Stimulated activated CD8-positive, alpha-beta memory T cell treated with anti-CD3 and anti-CD28 coated beads, Interleukin-4, amount 100 ng/mL, for 24 hours (primary cell): ENCODE measurements at places on chromosomes 16 and 17.

- DNase-seq: no peak
Measured at GRCh38 chr16:4522051-4522581, 16.5 kb downstream of the CDIP1 start.

GRCh38 chr17:28133562-28133970, 91.1 kb downstream of the NLK start:
- DNase-seq: no peak

- DNase-seq: no peak
Measured at GRCh38 chr16:81526199-81526598, 81.6 kb downstream of the CMIP start.

DNA sequence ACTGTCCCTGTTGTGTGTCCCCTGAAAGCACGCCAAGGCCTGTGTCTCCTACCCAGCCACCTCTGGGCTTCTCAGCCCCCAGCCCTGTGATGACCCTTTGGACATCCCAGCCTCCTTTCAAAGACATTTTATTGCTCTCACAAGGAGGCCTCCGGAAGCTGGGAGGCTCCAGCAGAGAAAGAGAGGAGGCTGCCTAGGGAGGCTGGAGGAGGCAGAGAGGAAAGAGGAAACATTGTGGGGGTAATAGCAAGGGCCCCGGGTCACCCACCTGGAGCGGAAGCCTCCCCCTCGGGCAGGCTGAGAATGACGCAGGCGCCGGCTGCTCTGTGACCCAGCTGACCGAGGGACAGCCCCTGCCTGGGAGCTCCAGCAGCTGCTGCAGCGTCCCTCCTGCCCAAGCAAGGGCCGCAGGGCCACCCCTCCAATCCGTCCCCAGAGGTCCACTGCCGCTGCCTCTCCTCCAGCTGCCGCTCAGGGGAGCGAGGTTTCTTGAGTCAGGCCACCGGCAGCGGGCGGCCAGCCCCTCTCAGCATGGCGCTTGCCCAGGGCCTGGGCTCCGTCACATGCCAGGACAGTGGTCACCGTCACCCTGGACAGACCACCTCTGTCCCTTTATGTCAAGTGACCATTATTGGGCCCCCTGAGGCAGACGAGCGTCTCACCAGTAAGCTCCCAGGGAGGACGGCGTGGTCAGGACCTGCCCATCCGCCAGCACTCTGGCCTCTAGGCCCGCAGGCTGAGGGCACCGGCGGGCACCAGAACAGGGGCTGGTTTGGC, 29.3 kb downstream of the ACTG1 start:
- DNase-seq: no peak

DNA sequence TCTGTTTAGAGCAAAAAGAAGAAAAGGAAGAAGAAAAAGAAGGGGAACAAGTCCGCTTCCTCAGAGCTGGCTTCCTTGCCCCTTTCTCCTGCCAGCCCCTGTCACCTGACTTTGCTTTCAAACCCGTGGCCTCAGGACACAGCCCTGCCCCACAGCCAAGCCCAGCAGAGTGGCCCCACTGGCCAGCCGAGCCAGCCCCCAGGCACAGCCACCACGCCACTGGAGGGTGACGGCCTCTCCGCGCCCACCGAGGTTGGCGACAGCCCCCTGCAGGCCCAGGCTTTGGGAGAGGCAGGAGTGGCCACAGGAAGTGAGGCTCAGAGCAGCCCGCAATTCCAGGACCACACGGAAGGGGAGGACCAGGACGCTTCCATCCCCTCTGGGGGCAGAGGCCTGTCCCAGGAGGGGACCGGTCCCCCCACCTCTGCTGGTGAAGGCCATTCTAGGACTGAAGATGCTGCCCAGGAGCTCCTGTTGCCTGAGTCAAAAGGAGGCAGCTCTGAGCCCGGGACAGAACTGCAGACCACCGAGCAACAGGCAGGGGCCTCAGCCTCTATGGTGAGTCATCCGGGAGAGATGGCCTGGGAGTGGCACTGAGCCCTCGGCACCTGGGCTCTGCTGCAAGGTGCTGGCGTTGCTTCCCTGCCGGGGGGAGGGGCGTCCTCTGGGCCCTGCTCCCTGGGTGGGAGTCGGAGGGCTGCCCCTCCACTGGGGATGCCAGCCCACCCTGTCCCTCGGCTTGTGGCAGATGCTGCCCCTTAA, 27.3 kb downstream of the RNF213 start:
- DNase-seq: no peak

- DNase-seq: no peak
Measured at GRCh38 chr17:4733073-4733531, 1.9 kb downstream of the MED11 start.

- DNase-seq: no peak
Measured at GRCh38 chr17:51640108-51640622, 379.8 kb downstream of the UTP18 start.

DNA sequence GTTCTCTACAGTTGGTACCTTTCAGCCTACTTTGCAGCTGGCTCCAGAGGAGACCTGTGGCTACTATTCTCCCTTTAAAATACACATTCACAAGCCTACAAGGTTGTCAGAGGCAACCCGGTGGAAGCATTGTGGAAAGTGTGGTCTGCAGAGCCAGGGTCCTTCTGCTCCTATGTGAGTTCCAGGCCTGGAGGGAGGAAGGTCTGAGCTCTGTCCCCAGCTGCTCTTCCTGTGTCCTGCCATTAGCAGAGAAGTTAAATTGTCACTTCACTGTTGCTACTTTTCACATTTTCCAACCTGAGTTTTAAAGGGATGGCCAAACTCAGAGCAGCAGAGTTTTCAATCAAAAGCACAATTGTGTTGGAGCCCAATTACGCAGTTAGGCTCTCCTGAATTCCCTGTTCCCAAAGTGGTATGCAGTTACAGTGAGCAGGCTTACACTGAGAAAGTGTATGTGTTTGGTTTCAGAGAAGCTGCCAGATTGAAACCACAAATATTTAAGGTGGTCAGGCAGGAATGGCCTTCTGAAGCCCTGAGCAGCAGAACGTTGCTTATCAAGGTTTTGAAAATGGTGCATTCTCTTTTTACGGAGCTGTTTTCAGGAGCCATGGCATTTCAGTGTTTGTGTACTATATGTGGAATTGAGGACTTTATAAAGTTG, 25.0 kb downstream of the MAP3K3 start:
- no peak for DNase-seq

- DNase-seq: no peak
Measured at GRCh38 chr16:740459-740763, 386 bp downstream of the CIAO3 start.

GRCh38 chr17:82411396-82412053, 6.6 kb upstream of the HEXD start:
- DNase-seq: no peak

DNA sequence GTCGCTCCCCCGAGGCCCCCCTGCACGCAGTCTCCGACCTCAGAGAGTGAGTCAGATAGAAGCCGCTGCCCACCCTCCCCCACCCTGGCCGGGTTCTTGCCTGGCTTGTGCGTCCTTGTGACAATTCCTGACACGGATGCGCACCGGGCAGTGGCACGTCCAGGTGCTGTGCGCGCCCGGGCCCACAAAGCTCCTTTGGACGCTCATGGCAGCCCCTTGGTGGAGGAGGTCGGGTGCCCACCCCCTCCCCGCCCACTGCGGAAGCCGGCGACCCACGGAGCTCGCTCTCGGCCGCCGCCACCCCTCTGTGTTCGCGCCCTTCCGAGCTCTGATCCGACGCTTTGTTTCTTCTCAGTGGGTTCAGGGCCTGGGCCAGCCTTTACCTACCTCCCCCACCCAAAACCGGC, 662 bp upstream of the TUBB3 start:
- DNase-seq: no peak
